ENCODE measurements at places on chromosomes 3 and 15.

- DNase-seq, result no peak
Observed at GRCh38 chr3:139695426-139696313, 17.9 kb upstream of the NMNAT3 start.

- no peak for DNase-seq
Observed at GRCh38 chr3:128707928-128708494, 18.0 kb upstream of the RAB7A start.

DNA sequence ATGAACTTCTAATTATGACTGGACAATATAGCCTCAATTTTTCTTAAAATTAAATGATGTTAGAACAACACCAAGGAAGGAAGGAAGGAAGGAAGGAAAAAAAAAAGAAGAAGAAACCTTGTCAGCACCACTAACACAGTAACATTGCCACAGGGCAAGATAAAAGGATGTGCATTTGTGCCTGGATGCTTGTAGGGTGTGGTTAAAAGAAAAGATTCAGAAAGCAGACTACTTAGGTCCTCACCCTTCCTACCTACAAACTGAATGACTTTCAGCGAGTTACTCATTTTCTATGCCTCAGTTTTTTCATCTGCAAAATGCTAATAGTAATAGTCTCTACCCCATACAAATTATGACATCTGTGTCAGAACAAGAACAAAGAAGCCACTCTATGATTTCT is 778.3 kb downstream of the MCTP2 start:
- DNase-seq, result no peak

DNA sequence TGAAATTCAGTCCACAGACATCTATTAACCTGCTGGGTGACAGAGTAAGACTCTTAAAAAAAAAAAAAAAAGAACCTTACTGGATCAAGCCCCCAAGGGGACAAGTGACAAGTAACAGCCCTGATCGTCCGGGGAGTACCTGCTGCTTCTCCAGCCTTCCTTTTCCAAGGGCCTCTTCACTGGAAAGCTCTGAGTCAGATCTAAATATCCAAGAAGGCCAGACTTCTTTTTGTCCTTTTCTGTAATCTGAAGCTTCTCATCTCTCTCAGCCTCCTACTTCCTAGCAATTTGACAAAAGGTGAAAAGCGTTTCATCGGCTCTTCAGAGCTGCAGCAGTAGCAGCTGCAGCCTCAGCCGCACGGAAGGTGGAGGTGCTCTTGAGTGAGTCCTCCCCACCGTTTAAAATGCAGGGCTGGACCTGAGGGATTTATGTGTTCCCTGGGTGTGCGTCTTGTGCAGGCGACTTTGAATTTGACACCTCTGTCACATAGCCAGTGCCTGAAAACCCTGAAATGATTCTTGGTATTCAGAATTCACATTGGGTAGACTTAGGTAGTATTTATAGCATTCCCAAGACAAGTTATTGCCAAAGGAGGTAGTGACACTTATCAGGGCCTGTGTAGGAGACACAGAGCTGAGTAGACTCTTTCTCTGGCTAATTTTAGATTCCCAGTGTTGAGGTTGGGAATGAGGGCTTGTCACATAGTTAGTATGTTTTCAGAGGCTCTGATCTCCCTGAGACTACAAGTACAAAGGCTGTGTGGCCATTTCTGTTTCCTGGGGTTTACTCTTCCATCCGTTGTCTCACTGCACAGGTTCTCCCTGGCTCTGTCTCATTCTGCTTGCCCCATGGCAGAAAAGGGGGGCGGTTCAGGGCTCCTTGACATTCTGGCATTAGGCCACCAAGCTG is 291.2 kb upstream of the C2CD4B start:
- no peak for DNase-seq
